ENCODE measurements at places on chromosomes 1 and 21. TPM values are rescaled to one million over a fixed set of nuclear protein-coding genes. Genes with fewer than 3 reads are reported as not detected.

HAO2 gene
- not detected for total RNA-seq

TYW3 gene
- total RNA-seq = 19.9 TPM

GJA9 gene
- not detected for total RNA-seq

MLLT11 gene
- total RNA-seq = 4.9 TPM

Measured in Right ventricle myocardium inferior (tissue), 1 donor.